ENCODE measurements at places on chromosomes 5 and 9.

DNA sequence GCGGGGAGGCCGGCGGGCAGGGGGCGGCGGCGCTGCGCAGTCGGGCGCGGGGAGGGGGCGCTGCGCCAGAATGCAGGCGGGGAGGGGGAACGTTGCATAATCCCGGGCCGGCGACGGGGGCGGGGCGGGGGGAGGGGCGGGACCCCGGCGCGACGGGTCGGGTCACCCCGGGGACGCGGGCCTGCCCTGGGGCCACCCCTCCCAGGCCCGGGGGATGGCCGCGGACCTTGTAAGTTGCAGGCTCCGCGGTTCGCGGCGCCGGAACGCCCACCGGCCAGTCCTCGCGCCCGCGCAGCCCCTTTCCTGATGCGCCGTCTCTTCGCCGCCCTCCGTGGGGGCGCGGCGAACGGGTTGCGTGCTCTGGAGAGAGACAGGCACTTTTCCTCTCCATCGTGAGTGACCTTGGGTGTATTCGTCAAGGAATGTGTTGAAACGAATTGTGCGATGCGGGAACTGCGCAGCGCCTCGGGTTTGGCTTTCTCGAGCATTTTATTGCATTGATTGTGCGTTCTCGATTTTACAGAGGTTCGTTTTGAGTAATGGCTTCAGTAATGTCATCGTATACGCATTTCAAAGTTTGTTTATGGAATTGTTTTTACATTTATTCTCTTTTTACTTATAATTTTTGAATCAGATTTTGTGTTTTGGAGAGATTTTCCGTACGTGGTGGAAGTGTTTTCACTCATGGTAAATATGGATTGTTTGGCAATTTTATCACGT lies 802 bp downstream of the SPIN1 start:
- DNase-seq, result peak; percentile 49

GRCh38 chr5:158879993-158880392 lies 219.7 kb downstream of the EBF1 start:
- DNase-seq, result no peak

DNA sequence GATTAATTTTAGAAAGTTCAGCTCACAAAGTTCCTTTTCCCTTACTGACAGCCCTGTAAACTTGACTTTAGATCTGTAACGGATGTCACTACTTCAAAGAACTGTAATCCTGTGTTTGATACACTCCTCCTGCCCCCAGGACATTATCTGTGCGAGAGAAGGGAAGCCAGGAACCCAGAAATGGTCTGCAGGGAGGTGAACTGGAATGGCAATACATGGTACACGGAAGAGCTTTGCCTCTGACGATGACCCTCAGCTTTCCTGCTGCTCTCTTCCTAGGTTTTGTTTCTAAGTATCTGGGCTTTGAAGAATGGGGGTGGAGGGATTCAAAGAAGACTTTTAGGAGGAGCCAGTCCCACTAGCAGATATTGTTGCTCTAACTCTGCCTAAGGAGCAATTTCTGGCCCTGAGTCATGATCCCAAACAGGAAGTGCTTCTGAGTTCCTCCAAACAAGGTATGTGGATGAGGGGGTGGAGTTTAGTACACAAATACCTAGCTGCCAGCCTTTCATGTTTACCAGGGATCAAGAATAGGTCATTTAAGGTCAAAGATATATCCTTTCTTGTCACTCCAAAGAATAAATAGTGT lies 43.4 kb upstream of the TMC1 start:
- DNase-seq, result no peak

DNA sequence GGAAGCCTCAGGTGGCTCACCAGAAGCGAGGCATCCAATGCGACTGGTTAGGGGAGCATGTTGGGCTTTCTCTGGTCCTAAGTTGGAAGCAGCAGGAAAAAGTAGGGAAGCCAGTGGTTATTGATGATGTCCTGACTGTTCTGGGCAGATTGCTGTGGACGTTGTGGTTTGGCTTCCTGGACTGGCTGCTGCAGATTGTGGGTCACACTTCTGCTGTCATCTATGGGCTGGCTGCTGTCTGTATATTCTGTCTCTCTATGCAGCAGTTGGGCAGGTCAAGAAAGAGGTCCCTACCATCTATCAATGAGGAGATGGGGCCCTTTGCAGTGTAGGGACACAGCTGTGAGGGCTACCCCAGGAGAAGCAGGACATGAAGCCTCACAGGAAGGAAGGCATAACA lies 13.5 kb upstream of the MARCHF6 start:
- DNase-seq, result no peak

- no peak for DNase-seq
Measured at GRCh38 chr9:21326526-21327139, 8.6 kb downstream of the KLHL9 start.

DNA sequence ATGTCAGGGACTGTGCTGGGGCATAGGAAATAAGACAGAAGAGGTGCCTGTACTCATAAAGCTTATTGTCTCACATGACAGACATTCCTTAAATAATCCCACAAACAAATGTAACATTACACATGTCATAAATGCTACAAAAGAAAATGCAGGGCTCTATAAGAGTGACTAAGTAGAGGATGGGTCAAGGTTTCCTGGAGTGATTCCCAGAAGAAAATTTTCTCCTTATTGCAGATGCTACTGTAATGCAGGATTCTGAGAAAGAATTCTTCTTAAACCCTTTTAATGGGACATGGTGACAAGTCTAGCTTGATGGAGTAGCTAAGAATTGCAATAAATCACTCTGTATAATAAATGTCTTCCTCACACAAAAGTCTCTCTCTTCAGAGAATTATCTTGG lies 55.7 kb downstream of the SH3TC2 start:
- DNase-seq, result no peak

GRCh38 chr5:175700991-175701390 lies 43.1 kb downstream of the HRH2 start:
- no peak for DNase-seq

DNA sequence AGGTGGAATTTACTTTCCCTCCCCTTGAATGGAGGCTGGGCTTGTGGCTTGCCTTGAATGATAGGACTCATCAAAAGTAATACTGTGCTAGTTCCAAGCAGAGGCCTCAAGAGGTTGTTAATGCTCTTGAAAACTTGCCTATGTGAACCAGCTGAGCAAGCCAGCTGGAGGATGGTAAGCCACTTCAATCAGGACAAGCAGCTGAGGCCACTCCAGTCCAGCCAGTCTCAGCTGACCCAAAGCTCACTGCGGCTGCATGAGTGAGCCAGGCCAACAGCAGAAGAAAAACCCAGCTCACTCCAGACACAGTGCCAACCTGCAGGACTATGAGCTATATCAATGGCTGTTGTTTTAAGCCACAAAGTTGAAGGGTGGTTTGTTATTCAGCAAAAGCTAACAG lies 182.8 kb downstream of the MCTP1 start:
- DNase-seq, result no peak

GRCh38 chr9:114417511-114417910 lies 29.7 kb upstream of the AKNA start:
- no peak for DNase-seq

DNA sequence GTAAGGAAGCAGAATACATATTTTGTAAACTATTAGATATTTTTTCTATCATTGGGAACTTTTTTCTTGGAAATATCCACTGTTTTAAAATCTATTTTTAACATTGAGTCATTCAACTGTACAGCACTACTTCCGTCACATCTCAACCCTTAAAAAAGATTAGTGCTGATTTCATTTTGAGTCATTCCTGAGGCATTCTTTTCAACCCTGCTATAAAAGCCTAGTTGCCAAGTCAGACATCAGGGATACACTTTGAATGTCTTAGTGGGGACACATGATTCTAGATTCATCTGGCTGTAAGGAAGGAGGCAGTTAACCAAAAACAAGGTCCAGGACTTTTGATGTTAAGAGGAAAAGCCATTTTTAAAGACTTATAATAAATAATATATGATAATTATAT lies 160.9 kb downstream of the GIN1 start:
- DNase-seq, result no peak

DNA sequence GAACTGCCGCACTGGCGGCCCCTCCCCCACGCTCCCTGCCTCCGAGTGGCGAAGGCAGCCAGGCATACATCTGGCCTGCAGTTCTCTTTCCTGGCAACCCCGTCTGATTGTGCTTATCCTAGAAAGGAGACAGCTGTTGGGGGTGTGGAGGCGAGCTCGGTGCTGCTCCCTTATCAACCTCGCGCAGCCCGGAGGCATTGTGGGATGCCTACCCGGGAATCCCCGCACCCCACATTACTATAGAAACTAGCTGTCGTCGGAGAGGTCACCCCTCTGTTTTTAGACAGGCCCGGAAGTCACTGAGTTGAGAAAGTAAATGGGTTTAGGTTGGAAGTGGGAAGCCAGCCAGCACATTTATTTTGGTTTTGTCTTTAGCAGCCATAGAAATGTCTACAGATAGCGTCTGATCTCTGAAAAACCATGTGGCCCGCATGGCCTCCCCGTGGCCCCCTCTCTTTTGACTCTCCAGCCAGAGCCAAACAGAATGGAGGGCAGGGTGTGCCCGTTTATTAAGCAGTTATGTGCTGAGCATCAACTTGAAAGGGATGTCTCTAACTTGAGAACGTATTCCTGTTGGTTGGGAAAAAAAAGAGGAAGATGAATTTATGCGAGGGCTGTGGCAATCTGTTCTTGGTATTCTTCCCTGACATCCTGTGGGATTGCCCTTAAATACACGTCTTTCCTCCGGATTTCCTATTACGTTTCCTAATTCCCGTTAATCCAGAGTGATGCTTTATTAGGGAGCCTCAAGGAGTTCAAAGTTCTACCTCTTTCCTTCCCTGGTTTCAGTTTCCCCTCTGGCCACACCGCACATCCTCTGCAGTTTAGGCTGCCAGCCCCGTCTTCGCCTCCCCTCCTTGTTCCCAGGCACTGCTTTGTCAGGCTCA lies 3.9 kb downstream of the STC2 start:
- no peak for DNase-seq

DNA sequence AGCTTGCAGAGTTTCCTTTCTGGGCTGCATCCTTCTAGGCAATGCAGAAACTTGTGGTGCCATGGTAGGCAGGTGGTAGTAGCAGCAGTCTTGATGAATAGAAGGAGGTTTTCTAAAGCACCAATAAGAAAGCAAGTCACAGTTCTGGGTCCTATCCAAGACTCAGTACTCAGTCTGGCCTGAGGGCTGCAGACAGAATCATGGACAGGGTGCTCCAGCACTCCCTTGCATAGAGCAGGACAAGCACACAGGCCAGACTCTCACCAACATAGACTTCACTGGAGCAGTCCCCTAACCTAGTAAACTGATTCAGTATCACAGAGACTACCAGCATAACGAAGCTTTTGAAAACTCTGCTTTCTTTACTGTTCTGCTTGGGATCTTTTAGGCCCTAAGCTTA lies 134.0 kb upstream of the RUSC2 start:
- DNase-seq, result no peak

GRCh38 chr9:93012963-93013855 lies 45.3 kb upstream of the SUSD3 start:
- DNase-seq, result no peak

DNA sequence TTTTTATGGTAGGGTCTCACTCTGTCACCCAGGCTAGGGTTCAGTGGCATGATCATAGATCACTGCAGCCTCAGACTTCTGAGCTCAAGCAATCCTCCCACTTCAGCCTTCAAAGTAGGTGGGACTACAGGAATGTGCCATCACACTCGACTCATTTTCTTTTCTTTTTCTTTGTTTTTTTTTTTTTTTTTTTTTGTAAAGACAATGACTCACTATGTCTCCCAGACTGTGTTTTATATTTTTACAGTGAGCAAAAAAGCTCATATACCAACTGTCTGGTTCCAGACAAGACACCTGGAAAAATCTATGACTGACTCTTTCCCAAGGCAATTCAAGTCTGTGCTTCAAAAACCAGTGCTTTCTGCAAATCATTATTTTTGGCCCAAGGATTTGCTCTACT lies 10.8 kb upstream of the FOXD1 start:
- DNase-seq, result no peak

GRCh38 chr9:6910032-6910431 lies 152.3 kb downstream of the KDM4C start:
- no peak for DNase-seq

- DNase-seq, result no peak
Measured at GRCh38 chr5:63164838-63165535, 586.4 kb downstream of the LRRC70 start.

DNA sequence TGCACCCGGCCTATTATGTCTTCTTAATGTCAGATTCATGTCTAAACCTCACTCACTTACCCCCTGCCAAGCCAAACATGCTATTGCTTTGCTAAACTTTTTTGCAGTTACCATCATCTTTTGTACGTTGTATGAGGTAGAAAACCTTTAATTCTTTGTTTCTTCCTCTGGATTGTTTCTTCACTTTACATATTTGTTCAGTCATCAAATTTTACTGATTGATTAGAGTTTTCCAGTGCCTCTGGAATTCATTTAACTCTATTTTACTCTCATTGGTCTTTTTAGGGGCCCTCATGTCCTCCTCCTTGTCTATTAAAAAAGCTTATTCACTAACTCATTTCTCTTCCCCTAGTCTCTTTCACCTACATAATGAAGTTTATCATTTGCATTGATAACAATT lies 67.0 kb downstream of the RIC1 start:
- DNase-seq, result no peak

DNA sequence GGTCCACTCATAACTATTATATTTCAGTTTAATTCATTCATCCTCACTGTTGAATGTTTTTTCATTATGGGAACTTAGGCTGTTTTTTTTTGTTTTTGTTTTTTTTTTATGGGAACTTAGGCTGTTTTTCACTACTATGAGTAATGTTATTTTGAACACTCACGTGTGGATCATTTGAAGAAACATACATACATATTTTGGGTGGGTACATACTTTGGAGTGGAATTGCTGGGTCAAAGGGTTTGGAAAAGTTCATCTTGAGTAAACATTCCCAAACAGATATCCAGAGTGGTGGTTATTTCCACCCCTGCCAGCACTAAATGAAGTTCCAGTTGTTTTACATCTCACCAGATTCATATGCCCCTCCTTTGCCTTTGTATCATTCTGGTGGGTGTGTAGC lies 584.4 kb downstream of the PSAT1 start:
- no peak for DNase-seq

- DNase-seq, result no peak
Measured at GRCh38 chr5:150460781-150461180, 11.2 kb upstream of the RPS14 start.

DNA sequence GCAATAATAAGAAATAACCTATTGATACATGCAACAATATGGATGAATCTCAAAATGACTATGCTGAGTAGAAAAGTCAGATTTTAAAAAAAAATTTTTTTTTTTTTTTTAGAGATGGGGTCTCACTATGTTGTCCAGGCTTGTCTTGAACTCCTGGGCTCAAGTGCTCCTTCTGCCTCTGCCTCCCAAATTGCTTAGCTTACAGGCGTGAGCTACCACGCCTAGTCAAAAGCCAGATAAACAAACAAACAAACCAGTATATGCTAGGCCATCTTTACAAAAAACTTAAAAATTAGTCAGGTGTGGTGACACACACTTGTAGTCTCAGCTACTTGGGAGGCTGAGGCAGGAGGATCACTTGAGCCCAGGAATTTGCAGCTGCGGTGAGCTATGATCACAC lies 79.0 kb downstream of the MED27 start:
- DNase-seq, result no peak

DNA sequence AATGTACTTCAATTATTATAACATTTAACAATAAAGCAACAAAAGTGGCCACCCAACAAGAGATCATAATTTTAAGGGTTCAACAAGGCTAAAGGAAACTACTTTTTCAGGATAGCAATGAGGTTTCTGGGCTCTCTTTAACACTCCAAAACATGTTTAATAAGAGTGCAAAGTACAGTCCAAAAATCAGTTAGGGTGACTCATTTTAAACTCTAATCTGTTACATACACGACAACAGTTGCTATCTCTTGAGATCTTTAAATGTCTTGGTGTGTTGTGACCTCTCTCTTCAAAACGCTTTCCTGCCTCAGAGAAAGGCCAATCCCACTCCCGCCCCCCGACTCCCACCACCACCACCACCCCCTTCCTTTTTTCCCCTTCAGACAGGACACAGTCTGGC lies 11.5 kb downstream of the NFIB start:
- DNase-seq, result no peak

GRCh38 chr5:41284938-41285337 lies 71.6 kb upstream of the C6 start:
- DNase-seq, result no peak
